Sigmoid colon (tissue), 7 donors: ENCODE measurements at places on chromosomes 12 and 14. TPM values are rescaled to one million over a fixed set of nuclear protein-coding genes. Genes with fewer than 3 reads are reported as not detected.

The CABP1 gene
- 0.92 TPM for polyA plus RNA-seq

The DENND5B gene
- polyA plus RNA-seq = 3.9 TPM

The DYNC1H1 gene
- polyA plus RNA-seq = 38.4 TPM

The CKAP4 gene
- polyA plus RNA-seq = 9.2 TPM

The UNC79 gene
- not detected for polyA plus RNA-seq
